Activated naive CD4-positive, alpha-beta T cell treated with anti-CD3 and anti-CD28 coated beads, Interleukin-2, amount 50 U/mL, for 16 hours (primary cell): ENCODE measurements at places on chromosomes 7 and 10.

DNA sequence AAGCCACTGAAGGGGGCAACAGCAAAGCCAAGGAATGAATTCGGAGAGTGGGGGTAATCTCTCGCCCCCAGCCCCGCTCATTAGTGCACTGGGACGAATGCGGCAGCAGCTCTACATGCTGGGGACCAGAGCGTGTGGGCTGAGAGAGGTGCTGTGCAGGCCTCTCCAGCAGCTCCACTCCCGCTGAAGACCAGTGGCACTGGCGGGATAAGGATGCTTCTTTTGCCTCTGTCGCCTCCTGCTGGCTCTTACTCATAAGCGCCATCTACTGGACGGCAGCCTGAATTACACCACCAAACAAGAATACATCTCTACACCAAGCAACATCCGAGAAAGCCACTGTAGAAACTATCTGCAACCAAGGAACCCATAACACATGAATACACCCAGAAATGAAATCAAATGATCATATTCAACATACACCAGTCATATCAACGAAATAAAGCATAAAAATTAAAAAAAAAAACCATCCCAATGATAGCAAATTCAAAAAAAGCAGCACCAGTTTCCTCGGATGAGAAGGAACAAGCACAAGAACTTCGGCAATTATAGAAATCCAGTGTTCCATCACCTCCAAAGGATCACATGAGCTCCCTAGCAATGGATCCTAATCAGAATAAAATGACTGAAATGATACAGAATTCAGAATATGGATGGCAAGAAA is 79.0 kb upstream of the TMEM168 start:
- DNase-seq: peak; percentile 41

DNA sequence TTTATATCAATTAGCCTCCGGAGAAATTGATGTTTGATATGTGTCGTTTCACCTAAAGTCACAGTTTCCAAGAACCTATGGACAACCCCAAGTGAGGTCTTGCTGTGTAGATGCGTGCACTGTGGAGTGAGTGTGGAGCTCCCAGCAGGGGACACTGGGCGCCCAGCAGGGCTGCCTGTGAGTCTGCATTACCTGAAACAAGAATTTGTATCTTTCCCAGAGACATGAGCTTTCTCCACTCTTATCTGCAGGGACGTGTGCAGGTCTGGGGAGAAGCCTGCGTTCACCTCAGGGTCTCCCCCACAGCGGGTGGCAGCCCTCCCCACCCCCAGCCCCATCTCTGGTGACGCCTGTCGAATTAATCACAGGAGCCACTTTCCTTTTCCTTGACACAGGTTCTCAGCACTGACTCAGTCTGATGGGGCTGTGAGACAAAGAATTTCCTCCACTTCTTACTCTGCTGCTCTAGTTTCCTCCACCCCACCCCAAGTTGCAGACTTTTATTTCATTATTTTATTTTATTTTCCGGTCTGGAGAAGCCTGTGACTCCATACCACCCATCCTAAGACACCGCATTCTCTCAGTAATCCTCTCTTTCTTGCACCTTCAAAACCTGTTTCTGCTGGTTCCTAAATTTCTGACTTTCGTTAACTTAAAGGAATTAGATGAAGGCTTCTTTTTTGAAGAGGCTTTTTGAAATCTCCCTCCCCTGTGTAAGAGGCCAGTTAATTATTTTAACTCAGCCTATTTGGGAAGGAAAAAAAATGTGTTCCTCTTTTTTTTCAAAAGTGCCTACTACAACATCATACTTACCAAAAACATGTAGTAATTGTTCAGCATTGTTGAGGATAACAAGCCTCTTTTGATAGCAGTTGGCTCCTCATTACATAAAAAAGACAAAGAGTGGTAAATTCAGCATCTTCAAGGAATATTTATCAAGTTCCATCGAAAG is 17.0 kb upstream of the INSIG1 start:
- DNase-seq: no peak

- no peak for DNase-seq
These were observed 67.9 kb downstream of the MTURN start for GRCh38 chr7:30202671-30203070.

DNA sequence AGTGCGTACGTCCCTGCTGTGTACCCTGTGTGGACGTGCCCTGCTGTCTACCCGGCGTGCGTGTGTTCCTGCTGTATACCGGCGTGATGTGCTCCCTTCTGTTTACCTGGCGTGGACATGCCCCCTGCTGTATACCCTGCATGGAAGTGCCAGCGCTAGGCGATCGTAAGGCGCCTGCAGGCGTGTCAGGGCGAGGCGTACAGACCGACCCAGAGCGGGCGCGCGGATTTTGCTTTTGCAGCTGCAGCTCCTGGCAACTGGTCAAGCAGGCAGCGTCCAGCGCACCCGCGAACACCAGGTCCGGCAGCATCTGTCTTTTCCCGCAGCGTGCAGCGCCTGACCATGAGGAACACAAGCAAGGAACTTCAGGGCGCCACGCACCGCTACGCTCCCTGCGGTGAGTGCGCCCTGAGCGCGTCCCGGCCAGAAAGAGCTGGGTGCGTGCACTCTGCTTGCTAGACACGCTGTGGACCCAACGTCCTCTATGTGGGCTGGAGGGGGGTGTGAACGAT is 680 bp downstream of the C7orf57 start:
- peak; percentile 22 for DNase-seq

DNA sequence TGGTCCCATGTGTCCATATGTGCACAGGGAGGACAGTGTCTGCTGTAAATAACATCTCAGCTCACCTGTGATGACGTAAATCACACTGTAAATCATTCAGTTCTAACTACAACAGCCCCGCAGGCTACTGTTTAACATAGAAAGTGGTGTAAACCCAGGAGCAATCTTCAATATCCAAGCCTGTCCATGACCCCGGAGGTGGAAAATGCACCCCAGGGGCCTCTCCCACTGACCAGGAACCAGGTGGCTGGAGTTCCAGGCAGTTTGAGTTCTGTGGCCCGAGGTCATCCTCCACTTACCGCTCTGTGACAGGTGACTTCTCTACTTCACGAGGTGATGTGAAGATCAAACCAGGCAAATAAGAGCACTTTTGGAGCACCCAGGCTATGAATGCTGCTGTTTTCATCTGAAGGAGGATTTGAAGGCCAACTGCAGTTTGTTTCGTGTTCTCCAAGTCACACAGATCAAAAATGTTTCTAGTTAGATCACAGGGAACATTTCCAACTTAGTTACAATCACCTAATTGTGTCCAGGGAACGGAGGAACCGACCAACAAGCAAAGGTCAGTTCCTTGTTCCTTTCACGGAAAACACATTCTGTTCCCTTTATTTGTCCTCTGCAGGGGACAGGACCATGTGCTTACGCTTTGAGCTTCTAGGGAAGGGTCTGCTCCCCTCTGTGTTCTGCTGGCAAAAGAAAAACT is 131.8 kb downstream of the WDR37 start:
- no peak for DNase-seq

DNA sequence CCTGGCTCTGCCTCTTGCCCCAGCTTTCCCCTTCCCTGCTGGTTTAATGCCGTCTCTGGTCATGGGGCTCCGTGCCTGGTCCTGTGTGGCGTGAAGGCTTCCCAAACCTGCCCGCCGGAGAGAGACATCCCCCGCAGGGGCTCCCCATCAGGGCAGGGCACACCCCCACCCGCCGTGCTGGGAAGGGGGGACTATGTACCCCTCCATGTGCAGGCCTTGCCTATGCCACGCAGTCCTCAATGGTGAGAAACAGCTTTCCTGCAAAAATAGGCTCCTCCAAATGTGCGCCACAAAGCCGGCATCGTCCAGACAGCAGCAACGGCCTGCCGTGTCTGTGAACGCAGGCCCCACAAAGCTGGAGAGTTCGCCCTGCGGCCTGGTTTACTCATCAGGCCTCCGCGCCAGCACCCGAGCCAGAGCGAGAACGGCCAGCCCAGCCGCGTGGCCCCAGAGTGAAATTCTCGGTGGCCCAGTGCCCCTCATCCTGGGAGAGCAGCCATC is 313.4 kb downstream of the DNAJB6 start:
- DNase-seq: no peak

- no peak for DNase-seq
These were observed 735.0 kb upstream of the PHF14 start for GRCh38 chr7:10238641-10239040.

- DNase-seq: no peak
These were observed 58.3 kb upstream of the COBL start for GRCh38 chr7:51374936-51375335.

GRCh38 chr7:26199301-26200037 is 1.1 kb downstream of the HNRNPA2B1 start:
- peak; percentile 70 for DNase-seq

DNA sequence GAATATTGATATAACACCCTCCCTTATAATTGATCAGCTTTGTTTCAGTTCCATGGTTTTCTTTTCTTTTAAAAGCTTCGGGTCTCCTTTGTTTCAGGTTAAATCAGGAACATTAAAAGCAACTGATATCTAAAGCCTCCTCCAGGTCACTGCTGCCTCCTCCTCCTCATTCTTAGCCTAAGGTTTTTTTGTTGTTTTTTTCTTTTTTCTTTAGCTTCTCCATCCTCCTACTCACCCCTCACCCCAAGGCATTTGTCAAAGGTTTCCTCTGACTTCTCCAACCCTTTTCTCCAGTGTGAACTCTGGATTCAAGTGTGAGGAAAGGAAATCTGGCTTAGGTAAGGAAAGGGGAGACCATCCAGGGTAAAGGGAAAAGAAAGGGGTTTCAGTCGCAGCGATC is 420.2 kb upstream of the NFE2L3 start:
- DNase-seq: no peak

GRCh38 chr7:111578754-111579153 is 16.5 kb upstream of the IMMP2L start:
- no peak for DNase-seq

DNA sequence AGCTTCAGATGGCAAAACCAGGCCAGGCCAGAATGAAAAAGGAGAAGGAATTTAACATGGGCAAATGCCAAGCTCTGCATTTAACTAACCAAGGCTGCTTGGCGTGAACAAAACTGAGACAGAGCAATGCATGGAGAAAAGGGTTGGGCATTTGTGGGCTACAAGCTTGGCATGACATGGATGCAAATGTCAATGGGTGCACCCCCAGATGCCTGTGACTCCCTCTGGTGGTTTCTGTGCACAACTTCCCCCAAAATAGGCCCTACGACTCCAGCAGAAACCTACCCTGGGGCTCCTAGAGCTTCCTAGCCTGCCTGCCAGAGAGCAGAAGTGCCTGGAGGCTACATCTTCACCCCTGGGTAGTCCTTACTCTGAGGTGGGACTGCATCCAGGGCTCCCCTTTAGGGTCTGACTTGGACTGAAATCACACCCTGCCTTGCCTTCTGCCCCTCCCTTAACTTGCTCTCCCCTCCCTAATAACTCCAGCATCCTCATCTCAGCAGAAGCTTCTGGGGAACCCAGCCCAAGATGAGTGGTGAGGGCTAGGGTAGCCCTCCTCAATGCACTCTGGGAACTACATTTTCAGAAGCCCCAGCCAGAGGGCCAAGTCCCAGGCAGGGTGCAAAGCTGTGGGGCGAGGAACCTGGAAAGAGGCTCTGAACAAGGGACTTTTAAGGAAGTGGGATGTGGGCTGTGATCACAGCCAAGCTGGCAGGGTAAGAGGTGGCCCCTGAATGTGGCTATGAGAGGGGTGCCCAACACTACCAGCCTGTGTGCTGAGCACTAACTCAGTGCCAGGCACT is 11.3 kb downstream of the GPRIN2 start:
- DNase-seq: peak; percentile 11

- no peak for DNase-seq
These were observed 24.1 kb upstream of the BHLHA15 start for GRCh38 chr7:98187138-98187502.

DNA sequence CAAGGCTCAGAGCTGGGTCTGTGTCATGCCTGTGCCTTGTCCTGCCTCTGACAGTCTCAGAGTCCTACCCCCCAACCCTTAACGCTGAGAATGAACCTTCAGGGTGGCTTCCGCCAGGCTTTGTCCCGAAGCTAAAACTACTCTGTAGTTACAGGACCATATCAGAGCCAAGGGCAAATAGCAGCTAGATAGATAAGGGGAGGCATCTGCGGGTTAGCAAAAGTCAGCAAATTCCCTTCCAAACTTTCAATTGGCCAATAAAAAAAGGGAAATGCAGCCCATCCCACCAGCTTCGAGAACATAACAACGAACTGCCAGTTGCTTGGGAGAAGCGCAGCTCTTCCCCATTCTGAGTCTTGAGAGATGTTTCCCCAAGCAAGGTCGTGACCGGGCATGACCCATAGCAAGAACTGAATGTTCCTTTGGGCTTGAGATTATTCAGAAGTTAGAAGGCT is 17.7 kb downstream of the CCL24 start:
- no peak for DNase-seq
